Inflammatory macrophage treated with lipopolysaccharide for 1 hour (primary cell): ENCODE measurements at places on chromosomes 4 and X.

GRCh38 chr4:150540959-150541360, 41.0 kb upstream of the MAB21L2 start:
- no peak for DNase-seq

GRCh38 chr4:74635074-74635473, 159.2 kb downstream of the BTC start:
- no peak for DNase-seq

GRCh38 chr4:136183513-136183912, 1348.8 kb downstream of the PCDH18 start:
- no peak for DNase-seq

- no peak for DNase-seq
Measured at GRCh38 chr4:47719576-47719975, 118.3 kb downstream of the CORIN start.

GRCh38 chr4:53055274-53055673, 193.2 kb downstream of the RASL11B start:
- DNase-seq: no peak

- DNase-seq: no peak
Measured at GRCh38 chr4:48746608-48747362, 33.3 kb downstream of the FRYL start.

DNA sequence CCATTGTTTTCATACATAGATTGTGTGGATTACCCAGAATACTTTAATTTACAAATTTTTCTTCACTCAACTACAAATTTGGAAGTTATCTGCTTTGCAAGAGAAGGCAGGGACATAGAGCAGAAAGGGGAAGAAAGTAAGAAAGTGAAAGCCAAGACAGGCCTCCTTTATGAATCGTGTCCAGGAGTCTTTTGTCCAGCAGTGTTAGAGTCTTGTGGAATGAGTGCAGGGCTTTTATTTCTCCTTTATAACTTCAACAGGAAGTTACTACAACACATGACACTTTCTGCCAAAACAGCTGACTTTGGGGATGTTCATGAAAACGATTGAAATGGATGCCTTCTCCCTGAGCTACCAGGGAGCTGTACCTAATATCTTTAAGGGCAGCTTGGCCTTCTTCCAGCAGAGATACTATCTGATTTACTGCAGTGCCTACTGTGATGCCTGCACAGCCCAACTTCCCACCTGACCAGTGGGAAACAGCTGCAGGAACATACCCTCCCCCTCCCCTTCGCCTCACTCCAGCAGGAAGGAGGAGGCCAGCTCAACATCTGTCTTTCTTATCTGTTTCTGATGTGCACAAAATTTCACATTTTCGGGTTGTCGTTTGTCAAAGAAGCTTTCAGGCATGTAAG, 557.7 kb upstream of the SLIT2 start:
- DNase-seq: no peak

- no peak for DNase-seq
Measured at GRCh38 chr4:100188829-100189228, 1.4 kb downstream of the DDIT4L start.

DNA sequence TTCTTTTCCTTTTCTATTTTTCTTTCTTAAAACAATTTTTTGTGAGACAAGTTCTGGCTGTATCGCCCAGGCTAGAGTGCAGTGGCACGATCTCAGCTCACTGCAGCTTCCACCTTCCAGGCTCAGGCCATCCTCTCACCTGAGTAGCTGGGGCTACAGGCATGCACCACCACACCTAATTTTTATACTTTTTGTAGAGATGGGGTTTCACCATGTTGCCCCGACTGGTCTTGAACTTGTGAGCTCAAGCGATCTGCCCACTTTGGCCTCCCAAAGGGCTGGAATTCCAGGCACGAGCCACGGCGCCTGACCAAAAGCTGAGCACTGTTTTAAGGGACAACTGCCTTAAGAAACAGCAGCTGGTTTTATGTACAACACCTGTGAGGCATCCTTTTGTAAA, 9.3 kb upstream of the NAT8L start:
- no peak for DNase-seq
